ENCODE measurements at places on chromosomes 4 and X. TPM values are rescaled to one million over a fixed set of nuclear protein-coding genes. Genes with fewer than 3 reads are reported as not detected.

CD99L2 gene
- polyA plus RNA-seq, result 46.0 TPM

TGIF2LX gene
- not detected for polyA plus RNA-seq

CA5B gene
- 7.4 TPM for polyA plus RNA-seq

UGT2B11 gene
- not detected for polyA plus RNA-seq

RADX gene
- polyA plus RNA-seq, result 1.2 TPM

EPGN gene
- polyA plus RNA-seq, result 0.97 TPM

FOXR2 gene
- polyA plus RNA-seq, result not detected

CRMP1 gene
- polyA plus RNA-seq, result 2.2 TPM

OSTC gene
- 109 TPM for polyA plus RNA-seq
